ENCODE measurements at places on chromosomes 4 and X.

DNA sequence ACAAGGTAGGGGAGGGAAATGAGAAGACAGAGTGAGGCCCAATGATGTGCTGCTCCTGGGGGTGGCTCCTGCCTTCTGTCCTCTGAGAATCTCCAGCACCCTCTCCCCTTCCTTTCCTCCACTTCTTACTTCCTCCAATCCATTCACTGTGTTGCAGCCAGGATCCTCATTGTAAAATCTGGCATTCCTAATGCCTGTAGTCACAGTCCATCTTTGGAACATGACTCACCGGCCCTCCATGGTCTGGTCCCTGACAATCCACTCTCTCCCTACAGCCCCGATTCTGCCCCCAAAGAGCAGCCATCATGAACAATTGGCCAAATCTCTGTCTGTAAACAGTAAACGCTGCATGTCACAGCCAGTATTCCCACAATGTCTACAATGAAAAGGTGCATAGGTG is 72.9 kb downstream of the CLNK start:
- DNase-seq: no peak

DNA sequence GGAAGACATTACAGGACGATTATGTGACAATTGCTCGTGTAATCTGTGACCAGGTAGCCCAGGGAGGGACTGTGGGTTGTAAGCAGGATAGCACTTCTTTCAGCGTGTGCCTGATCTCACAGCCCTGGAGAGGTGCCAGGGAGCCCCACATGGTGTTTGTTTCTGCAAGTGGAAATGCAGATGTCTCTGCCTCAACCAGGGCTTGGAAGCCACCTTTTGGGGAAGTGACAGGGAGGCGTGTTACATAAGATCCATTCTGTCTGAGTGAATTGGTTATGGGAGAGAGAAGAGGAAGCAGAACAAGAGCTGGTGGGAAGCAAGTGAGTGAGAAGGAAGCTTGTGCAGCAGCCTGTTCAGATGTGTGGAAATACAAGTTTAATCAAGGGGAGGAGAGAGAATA is 104.5 kb upstream of the GATB start:
- DNase-seq: peak; percentile 15

DNA sequence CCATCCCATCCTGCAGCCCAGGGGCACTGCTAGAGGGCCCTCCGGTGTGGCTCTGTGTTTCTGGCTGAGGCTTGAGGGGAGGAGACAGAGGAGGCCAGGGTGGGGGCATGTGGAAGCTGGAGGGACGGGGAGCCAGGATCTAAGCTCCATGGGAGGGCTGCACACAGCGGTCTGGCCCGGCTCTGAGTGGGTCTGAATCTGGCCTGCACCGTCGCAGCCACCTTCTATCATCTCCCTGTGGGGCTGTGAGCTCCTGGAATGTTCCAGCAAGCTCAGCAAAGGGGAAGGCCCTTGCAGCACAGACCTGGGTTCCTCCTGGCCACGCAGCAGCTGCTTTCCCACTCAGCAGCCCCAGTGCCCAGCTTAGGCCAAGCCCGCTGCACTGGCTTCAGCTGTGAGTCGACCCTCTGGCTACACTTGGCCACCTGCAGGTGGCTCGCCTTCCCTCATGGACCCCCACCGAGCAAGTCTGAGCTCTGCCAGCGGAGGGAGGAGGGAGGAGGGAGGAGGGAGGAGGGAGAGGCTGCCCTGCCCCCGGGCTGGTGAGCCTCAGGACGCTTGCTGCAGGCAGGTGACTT is 5.3 kb downstream of the NKX1-1 start:
- DNase-seq: no peak

- no peak for DNase-seq
Measured at GRCh38 chr4:124132161-124132560, 580.4 kb downstream of the ANKRD50 start.

- no peak for DNase-seq
Measured at GRCh38 chrX:9728261-9728660, 37.4 kb downstream of the GPR143 start.

- DNase-seq: no peak
Measured at GRCh38 chrX:13937370-13938050, 92.2 kb downstream of the GEMIN8 start.

DNA sequence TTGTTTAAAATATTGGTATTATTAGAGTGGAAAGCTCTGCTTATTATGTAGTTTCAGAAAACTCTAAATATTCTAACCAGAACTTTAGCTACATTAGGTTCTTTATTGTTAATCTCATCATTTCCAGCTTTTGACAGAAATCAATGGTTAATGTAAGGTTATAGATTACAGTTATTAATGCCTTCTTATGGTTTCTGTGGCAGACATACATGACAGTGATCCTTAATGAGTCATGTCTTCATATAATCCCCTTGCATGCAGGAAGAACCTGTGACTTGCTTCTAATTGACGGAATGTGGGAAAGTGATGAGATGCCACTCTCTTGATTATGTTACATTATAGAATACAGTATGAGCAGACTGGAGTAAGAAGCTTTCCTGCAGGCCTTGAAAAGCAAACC is 23.5 kb downstream of the KLHL8 start:
- DNase-seq: no peak

DNA sequence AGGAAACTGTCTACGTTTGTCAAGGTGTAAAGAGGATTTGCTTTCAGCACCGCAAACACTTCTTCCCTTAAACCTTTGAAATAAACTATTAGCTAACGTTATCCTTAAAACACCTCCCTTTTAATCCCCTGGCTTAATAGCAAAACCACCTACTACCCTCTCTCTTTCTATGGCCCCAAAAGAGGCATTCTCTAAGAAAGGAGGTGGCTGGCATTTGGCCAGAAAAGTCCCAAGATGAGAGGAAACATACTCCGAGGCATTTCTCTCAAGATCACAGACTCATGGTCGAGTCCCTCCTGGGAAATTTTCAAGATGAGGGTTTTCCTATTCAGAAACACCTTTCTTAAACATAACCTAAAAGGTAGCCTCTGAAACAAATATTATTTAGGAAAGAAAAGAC is 60.6 kb upstream of the VCX3B start:
- DNase-seq: no peak

GRCh38 chrX:37332987-37333658 is 16.0 kb upstream of the PRRG1 start:
- no peak for DNase-seq

- no peak for DNase-seq
Measured at GRCh38 chr4:159185591-159186023, 82.7 kb downstream of the RAPGEF2 start.

DNA sequence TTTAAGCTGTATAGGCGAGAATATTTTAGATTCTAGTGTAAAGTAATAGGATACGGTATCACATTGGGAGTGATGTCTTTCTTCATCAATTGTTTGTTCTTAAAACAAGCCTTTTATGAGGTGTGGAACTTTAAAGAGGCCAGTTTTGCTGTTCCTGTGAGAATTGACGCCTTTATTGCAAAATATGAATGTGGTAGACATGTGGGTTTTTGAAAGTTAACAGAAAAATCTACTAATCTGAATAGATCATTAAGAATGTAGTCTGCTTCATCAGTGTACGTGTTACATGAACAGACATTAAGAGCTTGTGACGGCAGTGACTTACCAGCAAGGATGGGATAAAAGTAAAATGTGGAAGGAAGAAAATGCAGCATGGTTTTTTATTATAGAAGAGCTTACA is 63.8 kb downstream of the STOX2 start:
- no peak for DNase-seq

- DNase-seq: no peak
Measured at GRCh38 chrX:25523574-25524540, 508.1 kb upstream of the ARX start.
